IMR-90 (cell line): ENCODE measurements at places on chromosomes 5 and 9. TPM values are rescaled to one million over a fixed set of nuclear protein-coding genes. Genes with fewer than 3 reads are reported as not detected.

STPG3 gene
- total RNA-seq: not detected in 2 replicates

CA9 gene
- 0.54 and 0.56 TPM in 2 replicates for total RNA-seq

HTR4 gene
- total RNA-seq: not detected in 2 replicates

CKS2 gene
- total RNA-seq: 192 and 322 TPM in 2 replicates

IL5 gene
- not detected in 2 replicates for total RNA-seq

PCDHGB6 gene
- 2.2 and 2.8 TPM in 2 replicates for total RNA-seq

AFAP1L1 gene
- total RNA-seq: 5.3 and 5.7 TPM in 2 replicates

LHX3 gene
- not detected in 2 replicates for total RNA-seq

CEL gene
- total RNA-seq: under 0.01 TPM in 2 replicates

DMGDH gene
- under 0.01 and 0.18 TPM in 2 replicates for total RNA-seq

ROPN1L gene
- total RNA-seq: 0.28 and 0.36 TPM in 2 replicates

PCDHA9 gene
- under 0.01 TPM in 2 replicates for total RNA-seq

FGF10 gene
- total RNA-seq: not detected in 2 replicates

SH3TC2 gene
- 7.8 and 7.9 TPM in 2 replicates for total RNA-seq

PCDHB14 gene
- total RNA-seq: 0.18 and 0.28 TPM in 2 replicates

IQGAP2 gene
- 0.28 and 0.36 TPM in 2 replicates for total RNA-seq

ADCY2 gene
- not detected in 2 replicates for total RNA-seq

DNAI1 gene
- total RNA-seq: not detected in 2 replicates

ST6GALNAC6 gene
- 35.3 and 35.7 TPM in 2 replicates for total RNA-seq

CD72 gene
- total RNA-seq: 0.36 TPM in 1 of 2 replicates, not detected in the other

SLCO6A1 gene
- not detected in 2 replicates for total RNA-seq

FRMPD1 gene
- not detected in 2 replicates for total RNA-seq

TXNDC8 gene
- total RNA-seq: not detected in 2 replicates

SLC28A3 gene
- total RNA-seq: 1.9 and 2.2 TPM in 2 replicates

RASEF gene
- total RNA-seq: under 0.01 TPM in 2 replicates

FGF18 gene
- under 0.01 TPM in 1 of 2 replicates, not detected in the other for total RNA-seq

PCDHGA1 gene
- total RNA-seq: 0.83 and 0.90 TPM in 2 replicates

CDC25C gene
- total RNA-seq: 7.5 and 8.2 TPM in 2 replicates

PCDHA1 gene
- under 0.01 TPM in 1 of 2 replicates, not detected in the other for total RNA-seq

OBP2B gene
- total RNA-seq: not detected in 2 replicates

LECT2 gene
- not detected in 2 replicates for total RNA-seq

C9orf50 gene
- not detected in 2 replicates for total RNA-seq

PCDHGC3 gene
- total RNA-seq: 21.1 and 21.9 TPM in 2 replicates

CDH10 gene
- 0.18 and 0.28 TPM in 2 replicates for total RNA-seq

DDX4 gene
- total RNA-seq: not detected in 2 replicates

NRG2 gene
- total RNA-seq: 0.18 TPM in 1 of 2 replicates, not detected in the other

KCTD16 gene
- total RNA-seq: 1.1 and 1.4 TPM in 2 replicates

N4BP3 gene
- total RNA-seq: under 0.01 and 0.18 TPM in 2 replicates

PCDHGA9 gene
- total RNA-seq: 3.9 and 4.5 TPM in 2 replicates

TRIM36 gene
- under 0.01 and 0.18 TPM in 2 replicates for total RNA-seq

MSX2 gene
- 1.9 and 2.2 TPM in 2 replicates for total RNA-seq

PITX1 gene
- total RNA-seq: 10.3 and 10.4 TPM in 2 replicates

SPINK13 gene
- total RNA-seq: not detected in 2 replicates

NIM1K gene
- 0.54 and 0.56 TPM in 2 replicates for total RNA-seq

AGXT2 gene
- total RNA-seq: not detected in 2 replicates

OTP gene
- not detected in 2 replicates for total RNA-seq

PDE6A gene
- not detected in 2 replicates for total RNA-seq

LRRC19 gene
- total RNA-seq: not detected in 2 replicates
